ENCODE measurements at places on chromosomes 11 and 22. TPM values are rescaled to one million over a fixed set of nuclear protein-coding genes. Genes with fewer than 3 reads are reported as not detected.

Gene P2RY6
- not detected for total RNA-seq

Gene TTC17
- 243 TPM for total RNA-seq

Gene CCDC88B
- total RNA-seq: 48.3 TPM

Gene ANO5
- 3.3 TPM for total RNA-seq

DNA sequence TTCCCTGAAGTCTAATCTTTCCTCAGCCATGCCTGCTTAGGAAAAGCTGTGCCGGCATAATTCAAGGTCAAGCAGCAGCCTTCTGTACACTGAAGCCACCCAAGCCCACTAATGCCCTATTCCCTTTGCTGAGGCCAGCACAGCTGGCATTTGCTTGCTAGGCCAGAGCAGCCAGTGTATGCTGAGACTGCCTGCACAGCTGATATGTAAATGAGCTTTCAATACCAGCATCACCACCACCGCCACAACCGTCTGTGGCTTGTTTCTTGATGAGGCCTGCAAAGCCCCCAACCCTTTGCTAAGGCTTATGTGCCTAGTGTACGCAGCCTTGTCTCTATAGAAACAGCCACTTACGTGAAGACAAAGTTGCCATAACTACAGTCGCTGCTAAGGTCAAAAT lies 56.3 kb upstream of the TNRC6B start:
- H3K4me1 ChIP-seq: no peaks in the 10 kb centered on the region
- no peaks in the 10 kb centered on the region for H3K36me3 ChIP-seq
- no peak overlapping the region for H3K4me3 ChIP-seq
- no peaks in the 10 kb centered on the region for H3K27me3 ChIP-seq
- no peak overlapping the region for H3K27ac ChIP-seq
- no peak for DNase-seq

GRCh38 chr11:122809866-122810265 lies 28.4 kb upstream of the CRTAM start:
- no peaks in the 10 kb centered on the region for H3K27me3 ChIP-seq
- no peaks in the 10 kb centered on the region for H3K36me3 ChIP-seq
- no peak overlapping the region for H3K4me3 ChIP-seq
- DNase-seq: no peak
- no peaks in the 10 kb centered on the region for H3K4me1 ChIP-seq

DNA sequence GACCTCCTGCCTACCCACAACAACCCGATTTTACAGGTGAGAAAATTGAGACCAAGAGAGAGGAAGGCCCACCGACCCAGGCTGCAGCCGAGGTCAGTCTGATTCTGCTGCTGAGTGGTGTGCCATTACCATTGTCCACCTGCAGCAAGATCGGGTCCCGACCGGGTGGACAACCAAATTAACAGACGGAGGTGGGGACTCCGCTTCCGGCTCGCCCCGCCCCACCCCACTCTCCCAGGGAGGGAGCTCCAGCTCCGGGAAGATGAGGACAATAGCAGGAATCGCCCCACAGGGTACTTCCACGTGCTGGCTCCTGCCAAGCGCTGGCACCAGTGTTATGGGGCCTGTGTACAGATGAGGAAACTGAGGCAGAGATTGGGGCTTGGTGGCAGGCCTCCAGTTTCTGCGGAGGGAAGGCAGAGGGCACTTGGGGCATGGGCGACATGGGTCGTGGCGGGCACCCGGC lies 425 bp upstream of the KDELR3 start:
- no peaks in the 10 kb centered on the region for H3K36me3 ChIP-seq
- H3K27me3 ChIP-seq: no peaks in the 10 kb centered on the region
- peak overlapping the region; percentile 52 for H3K4me3 ChIP-seq
- H3K4me1 ChIP-seq: peaks cover 22% of the 10 kb centered on the region

- no peak overlapping the region for H3K4me3 ChIP-seq
- H3K27me3 ChIP-seq: peaks cover 3% of the 10 kb centered on the region
- no peak overlapping the region for H3K27ac ChIP-seq
- H3K36me3 ChIP-seq: no peaks in the 10 kb centered on the region
- no peak for DNase-seq
These were observed 38.5 kb upstream of the PRODH start for GRCh38 chr22:18974477-18975180.

GRCh38 chr11:16117989-16118756 lies 238.2 kb downstream of the SOX6 start:
- H3K36me3 ChIP-seq: no peaks in the 10 kb centered on the region
- DNase-seq: no peak

- peak overlapping the region; percentile 43 for H3K27ac ChIP-seq
- H3K27me3 ChIP-seq: no peaks in the 10 kb centered on the region
- H3K4me1 ChIP-seq: no peaks in the 10 kb centered on the region
- no peak overlapping the region for H3K4me3 ChIP-seq
- H3K36me3 ChIP-seq: no peaks in the 10 kb centered on the region
These were observed 8.5 kb upstream of the FXYD6 start for GRCh38 chr11:117884994-117885393.

DNA sequence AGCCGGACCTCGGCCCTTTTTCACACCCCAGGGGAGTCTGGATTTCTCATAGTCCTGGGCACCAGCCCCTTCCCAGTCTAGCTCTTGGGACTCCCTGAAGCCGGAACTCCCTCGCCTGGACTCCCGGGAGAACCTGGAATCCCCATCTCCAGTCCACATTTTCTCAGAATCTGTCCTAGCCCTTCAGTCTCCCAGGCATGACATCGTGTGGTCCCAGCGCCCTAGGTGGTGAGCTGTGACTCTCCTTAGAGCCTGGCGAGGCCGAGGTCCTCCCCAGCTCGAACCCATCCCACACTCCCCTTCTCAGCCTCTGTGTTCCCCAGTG lies 673 bp upstream of the DUSP18 start:
- H3K4me3 ChIP-seq: peak overlapping the region; percentile 71
- peaks cover 7% of the 10 kb centered on the region for H3K36me3 ChIP-seq
- no peaks in the 10 kb centered on the region for H3K4me1 ChIP-seq

DNA sequence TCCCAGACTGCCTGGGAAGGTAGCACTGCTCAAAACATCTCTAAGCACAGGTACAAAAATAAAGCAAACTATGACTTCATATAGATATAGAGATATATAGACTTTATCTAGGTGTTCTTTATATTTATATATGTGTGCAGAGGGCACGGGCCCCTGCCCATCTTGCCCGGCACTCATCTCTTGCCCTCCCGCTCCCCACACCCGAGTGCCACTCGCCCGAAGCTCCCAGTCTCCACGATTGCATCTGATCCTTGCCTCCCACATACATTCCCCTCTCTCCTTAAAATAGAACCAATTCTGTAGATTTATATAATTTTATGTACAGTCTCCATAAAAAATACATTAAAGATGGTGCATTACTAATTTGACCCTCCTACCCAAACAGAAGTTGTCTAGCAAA lies 55.5 kb downstream of the IGSF9B start:
- no peaks in the 10 kb centered on the region for H3K4me1 ChIP-seq
- H3K27me3 ChIP-seq: no peaks in the 10 kb centered on the region
- H3K36me3 ChIP-seq: no peaks in the 10 kb centered on the region
- no peak overlapping the region for H3K4me3 ChIP-seq

DNA sequence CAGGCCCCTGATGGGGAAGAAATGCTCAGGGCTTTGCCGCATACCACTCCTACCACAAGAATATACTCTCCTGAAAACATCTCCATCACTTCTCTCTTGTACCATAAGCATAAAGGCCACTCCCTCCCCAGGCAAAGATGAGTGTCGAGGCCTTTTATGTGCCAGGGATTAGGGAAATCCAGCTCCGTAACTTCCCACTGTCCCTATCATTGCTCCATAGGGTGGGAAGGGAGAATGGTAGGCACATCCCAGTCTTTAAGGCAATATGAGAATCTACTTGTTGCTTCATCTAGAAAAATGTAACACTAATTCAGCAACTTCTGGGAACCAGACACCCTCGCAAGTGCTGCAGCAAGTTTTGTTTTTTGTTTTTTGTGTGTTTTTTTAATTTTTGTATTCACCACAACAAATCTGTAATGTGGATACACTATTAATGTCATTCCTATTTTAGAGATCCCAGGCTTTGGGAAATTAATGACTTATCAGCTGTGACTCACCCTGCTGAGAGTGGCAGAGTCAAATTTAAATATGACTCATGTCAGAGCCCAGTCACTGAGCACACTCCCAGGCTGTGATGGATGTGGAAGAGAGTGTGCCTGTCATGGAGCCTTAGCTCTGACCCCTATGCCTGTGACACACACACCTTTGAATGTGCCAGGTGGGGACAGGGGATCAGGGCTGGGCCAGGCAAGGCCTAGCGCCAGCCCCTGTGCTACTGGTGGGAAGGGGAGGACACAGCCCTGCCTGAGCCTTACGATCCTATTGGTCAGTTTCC lies 23.4 kb downstream of the PANX1 start:
- H3K27me3 ChIP-seq: no peaks in the 10 kb centered on the region
- H3K36me3 ChIP-seq: no peaks in the 10 kb centered on the region
- H3K4me3 ChIP-seq: no peak overlapping the region
- no peak for DNase-seq

Data from Peyer's patch (tissue), 4 donors.